GM23338 (cell line): ENCODE measurements at places on chromosomes 11 and 22. TPM values are rescaled to one million over a fixed set of nuclear protein-coding genes. Genes with fewer than 3 reads are reported as not detected.

The OR52I2 gene
- not detected in 2 replicates for total RNA-seq

The FOLH1 gene
- 0.27 and 1.5 TPM in 2 replicates for total RNA-seq

DNA sequence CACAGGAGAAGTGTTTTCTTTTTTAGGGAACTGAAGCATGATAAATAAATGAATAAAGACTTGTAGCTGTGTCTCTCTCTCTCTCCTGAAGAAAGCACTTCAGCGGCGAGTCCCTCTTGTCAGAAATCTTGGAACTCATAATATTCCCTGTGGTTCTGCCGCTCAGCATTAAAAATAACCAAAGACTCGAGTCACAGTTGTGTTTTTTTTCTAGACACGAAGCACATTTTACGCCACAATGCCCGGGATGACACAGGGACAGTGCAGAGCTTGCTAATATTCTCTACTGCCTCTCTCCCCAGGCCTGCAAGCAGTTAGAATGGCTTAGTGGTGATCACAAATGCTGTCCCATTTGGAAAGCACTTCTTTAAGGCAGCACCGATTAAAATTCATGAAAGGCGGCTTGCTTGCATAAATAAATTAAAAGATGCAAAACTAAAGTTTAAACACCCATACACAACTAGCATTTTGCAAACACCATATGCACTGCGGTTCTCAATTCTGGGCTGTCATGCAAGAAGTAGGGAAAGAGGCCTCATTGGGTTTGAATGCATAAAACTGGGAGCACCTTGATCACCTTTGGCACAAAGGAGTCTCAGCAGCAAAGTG, 597.4 kb downstream of the SOX6 start:
- H3K36me3 ChIP-seq: no peaks in the 10 kb centered on the region
- DNase-seq: no peak
- no peaks in the 10 kb centered on the region for H3K4me1 ChIP-seq

DNA sequence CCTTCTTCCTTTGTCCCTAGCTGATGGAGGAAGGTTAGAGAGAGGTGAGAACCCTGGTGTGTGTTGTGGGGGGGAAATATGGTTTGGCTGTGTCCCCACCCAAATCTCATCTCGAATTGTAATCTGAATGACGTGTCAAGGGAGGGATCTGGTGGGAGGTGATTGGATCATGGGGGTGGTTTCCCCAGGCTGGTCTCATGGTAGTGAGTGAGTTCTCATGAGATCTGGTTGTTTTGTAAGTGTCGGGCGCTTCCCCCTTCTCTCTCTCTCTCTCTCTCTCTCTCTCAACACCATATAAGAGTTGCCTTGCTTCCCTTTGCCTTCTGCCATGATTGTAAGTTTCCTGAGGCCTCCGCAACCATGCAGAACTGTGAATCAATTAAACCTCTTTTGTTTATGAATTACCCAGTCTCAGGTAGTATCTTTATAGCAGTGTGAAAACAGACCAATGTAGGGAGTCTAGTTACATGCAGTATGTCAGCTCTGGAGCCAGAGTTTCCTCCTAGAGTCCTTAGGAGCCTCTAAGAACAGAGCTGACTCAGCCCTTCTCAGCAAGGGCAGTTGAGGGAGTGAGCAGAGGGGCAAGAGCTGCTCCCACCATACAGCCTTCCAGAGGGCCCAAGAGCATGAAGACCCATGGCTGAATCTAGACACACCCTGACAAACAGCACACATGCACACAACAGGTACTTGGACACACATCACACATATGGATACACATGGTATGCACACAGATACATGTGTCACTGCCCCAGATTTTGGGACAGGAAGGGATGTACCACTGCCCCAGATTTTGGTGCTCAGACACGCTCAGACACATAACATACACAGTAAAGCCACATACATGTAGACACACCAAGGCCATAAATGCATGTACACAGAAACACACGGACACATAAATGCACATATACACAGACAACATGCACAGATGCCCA, 12.9 kb upstream of the LRRC32 start:
- no peak overlapping the region for H3K4me3 ChIP-seq
- no peaks in the 10 kb centered on the region for H3K36me3 ChIP-seq
- no peak for DNase-seq
- H3K27ac ChIP-seq: no peak overlapping the region

DNA sequence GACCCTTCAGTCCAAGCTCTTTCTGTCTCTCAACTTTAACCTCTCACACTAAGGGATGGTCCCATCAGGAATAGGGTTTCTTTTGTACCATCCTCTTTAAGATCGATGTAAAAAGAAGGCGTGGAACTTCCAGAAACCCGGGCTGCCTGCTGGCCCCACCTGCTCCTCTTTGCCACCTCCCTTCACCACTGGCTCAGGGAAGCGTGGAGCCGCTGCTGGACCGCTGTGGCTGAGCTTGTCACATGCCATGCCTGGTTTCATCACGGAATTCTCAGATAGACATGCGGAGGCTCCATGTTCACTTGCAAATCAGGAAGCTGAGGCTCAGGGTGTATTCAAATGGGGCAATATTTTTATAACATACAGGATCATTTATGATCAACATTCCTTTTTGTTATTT, 399.7 kb downstream of the BRD1 start:
- no peaks in the 10 kb centered on the region for H3K27me3 ChIP-seq
- H3K4me1 ChIP-seq: no peaks in the 10 kb centered on the region
- H3K27ac ChIP-seq: no peak overlapping the region

DNA sequence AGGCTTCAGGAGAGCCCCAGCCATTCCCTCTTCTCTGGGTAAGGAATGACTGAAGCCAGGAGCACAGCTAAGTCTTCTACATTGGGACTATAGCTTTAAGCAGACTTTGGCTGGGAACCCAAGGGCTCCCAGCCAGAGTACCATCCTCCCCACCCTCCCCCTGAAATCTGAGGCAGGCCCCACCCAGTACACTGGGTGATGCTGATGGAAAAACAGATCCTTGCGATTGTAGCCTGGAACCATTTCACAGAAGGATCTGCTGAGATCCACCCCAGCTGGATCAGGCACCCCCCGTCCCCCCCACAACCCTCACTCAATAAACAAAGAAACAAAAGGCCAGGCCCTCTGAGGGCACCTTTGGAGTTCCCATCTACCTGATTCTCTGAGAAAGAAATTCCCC, 39.8 kb downstream of the IL18BP start:
- peak overlapping the region; percentile 47 for H3K27ac ChIP-seq
- H3K4me1 ChIP-seq: peaks cover 41% of the 10 kb centered on the region
- no peaks in the 10 kb centered on the region; the same call in none of the 2 replicates for H3K36me3 ChIP-seq
- H3K4me3 ChIP-seq: no peak overlapping the region
- no peak for DNase-seq
